Stimulated activated CD4-positive, alpha-beta T cell treated with anti-CD3 and anti-CD28 coated beads, TNF-alpha, amount 100 ng/mL, for 48 hours (primary cell): ENCODE measurements at places on chromosomes 5 and 9.

DNA sequence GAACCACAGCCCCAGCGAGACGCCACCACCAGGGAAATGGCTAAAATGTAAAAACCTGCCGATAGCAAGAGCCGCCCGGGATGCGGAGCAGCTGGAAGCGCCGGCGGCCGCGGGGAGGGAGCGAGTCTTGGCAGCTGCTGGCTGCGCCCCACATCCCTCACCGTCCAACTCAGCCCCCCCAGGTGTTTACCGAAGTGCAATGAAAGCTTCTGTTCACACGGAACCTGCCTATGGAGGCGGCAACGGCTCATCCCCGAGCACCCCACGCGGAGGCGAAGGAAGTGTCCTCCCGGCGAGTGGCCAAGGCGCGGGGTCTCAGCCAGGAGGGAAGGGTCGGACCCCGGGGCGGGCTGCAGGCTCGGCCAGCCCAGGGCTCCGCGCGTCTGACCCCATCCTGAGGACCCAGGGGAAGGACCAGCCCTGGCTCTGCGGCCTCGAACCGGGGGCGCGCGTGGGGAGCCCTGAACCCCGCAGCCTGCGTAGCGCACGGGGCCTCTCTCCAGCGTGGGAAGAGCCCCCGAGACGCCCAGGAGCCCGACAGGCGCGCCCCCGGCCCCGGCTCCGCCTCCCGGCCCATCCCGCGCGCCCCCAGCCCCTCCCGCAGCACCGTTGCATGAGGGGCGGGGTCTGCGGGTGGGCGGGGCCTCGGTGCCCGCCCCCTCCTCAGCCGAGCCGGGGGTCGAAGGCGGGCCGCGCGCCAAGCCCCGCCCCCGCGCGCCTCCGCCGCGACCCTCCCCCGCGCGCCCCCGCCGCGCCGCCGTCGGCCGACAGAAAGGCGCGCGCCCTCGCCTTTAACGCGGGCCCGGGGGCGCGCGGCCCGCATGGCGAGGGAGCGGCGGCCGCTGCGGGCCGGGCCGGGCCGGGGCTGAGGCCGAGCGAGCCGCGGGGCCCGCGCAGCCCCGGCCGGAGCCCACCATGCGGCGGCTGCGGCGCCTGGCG, at the start of gene DIPK1B:
TSS of gene DIPK1B (plus strand) at position 822 of the 939 bp plus-strand sequence. CDS start at position 916, 94 bp downstream.
- no peak for DNase-seq

DNA sequence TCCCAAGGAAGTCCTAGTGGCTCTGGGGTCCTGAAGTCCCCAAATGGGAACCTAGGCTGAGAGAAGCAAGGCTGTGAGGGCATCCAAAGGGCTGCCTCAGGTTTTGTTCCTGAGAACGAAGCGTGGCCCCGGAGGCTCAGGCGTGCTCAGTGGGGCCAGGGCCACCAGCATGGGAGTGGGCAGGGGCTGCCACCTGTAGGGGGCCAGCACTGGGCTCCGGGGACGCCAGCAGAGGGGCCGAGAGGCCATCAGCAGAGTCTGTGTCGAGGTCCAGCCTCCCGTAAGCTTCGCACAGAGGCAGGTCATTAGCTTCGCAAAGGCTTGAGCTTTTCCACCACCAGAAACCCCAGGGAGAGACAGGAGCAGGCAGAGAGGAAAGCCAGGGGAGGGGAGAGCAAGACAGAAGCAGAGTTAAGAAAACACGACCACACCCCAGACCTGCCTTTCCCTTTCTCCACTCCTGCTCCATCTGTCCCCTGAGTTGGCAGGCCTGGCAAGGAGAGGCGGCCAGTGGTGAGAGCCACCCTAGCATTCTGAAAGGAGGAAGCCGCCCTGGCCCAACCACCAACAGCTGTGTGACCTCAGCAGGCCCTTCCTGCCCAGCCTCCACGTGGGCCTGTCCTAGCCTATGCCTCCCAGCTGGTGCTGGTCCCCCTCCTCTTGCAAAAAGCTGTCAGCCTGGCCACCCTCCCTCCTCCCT, 5.5 kb upstream of the SURF6 start:
- no peak for DNase-seq

- no peak for DNase-seq
Observed at GRCh38 chr9:128151309-128152132, 2.3 kb downstream of the LCN2 start.

DNA sequence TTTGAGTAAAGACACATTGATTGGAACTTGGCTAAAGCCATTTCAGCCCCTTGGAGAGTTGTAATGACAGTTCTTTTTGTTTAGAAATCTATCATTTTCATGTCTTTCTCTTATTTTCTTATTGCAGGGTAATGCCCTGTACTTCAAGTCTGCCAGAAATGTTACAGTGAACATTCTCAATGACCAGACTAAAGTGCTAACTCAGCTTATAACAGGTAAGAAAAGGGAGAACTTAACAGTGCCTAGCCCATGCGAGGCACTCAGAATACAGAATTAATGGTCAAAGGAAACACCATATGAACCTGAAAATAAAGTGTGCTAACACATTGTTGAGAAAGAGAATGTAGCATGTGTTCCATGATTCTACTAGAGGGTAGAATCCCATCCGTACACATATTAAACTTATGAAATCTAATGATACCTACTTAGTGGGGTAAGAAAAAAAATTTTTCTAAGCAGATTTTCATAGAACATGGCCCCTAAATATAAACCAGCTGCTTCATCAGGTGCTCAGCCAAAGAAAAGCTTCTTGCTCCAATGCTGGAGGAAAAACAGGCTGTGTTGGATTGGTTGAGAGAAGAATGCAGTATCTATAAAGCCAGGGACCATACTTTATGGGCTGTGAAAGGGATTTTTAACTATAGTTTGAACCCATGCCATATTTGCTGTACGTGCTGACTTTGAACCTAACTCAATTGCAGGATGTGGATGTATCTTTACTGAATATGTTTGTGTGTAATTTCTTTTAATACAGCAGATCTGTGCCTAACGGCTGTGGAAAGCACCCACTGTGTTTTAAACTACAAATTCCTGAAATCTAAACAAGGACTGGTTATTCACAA, 260.8 kb upstream of the PPP1R2B start:
- no peak for DNase-seq

DNA sequence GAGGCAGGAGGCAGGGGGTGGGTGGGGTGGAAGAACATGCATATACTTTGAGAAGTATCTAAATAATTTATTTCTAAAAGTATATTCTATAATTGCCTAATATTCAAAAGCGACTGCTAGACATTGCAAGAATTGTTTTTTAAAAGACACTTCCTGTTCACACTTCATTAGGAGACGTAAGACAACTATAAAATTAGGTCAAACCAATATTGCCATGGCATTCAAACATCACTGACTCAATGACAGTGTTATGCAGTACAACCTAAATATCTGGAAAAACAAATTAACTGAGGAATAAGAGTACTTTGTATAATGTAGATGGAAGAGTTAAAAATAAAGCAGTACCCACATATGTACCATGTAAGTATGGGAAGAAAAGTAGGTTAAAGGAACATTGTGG, 4.5 kb downstream of the CCNH start:
- no peak for DNase-seq

- DNase-seq, result no peak
Observed at GRCh38 chr9:82621447-82621846, 441.5 kb downstream of the RASEF start.

- DNase-seq, result no peak
Observed at GRCh38 chr9:129030191-129030590, 2.1 kb upstream of the SH3GLB2 start.

GRCh38 chr5:181086026-181086883, 44.7 kb downstream of the OR2V1 start:
- no peak for DNase-seq

GRCh38 chr5:33720176-33720575, 171.6 kb downstream of the ADAMTS12 start:
- no peak for DNase-seq

DNA sequence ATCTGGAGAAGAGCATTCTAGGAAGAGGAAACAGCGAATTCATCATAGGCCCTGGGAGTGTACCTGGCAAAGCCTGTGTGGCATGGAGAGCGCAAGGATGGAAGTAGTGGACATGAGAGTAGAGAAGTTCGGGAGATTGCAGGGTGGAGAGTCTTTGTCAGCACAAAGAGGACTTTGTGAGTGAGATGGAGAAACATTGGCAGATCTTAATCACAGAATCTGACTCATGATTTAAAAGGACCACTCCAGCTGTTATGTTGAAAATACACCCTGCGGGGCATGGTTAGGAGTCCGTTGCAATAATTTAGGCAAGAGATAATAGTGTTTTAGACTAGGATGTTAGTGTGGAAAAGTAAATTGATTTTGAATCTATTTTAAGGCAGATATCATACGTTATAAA, 116.9 kb downstream of the HACD4 start:
- no peak for DNase-seq

GRCh38 chr9:15718423-15718822, 165.6 kb downstream of the CCDC171 start:
- no peak for DNase-seq

GRCh38 chr9:15187589-15187988, 119.4 kb downstream of the TTC39B start:
- no peak for DNase-seq

DNA sequence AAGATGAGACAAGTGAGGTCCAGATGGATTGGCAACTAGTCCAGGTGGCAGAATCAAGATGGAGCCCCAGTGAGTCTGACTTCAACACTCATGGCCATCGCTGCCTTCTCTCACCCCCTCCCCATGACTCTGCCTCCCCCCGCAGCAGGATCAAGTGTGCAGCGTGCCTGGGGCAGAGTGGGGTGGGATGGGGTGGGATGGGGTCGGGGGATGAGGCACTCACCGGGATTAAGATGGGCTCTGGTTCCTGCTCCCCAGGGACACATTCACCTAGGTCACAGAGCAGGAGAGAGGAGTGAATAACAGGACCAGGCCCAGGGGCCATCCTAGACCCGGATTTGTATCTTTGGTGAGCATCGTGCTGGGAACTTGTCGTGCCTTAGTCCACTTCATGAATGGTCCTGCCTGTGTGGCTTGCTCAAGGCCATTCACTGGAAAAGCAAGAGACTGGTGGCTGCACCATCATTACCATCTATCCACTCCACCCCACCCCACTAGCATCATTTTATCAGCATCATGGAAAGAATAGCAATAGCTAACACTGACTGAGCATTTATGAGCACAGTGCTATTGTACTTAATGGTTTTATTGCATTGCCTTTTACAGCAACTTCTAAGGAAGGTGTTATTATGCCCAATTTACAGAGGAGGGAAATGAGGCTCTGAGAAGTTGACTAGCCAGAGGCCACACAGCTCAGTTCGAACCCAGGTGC, 8.5 kb downstream of the AMBP start:
- no peak for DNase-seq

GRCh38 chr9:36222449-36222848, 31.7 kb downstream of the CLTA start:
- DNase-seq, result no peak

DNA sequence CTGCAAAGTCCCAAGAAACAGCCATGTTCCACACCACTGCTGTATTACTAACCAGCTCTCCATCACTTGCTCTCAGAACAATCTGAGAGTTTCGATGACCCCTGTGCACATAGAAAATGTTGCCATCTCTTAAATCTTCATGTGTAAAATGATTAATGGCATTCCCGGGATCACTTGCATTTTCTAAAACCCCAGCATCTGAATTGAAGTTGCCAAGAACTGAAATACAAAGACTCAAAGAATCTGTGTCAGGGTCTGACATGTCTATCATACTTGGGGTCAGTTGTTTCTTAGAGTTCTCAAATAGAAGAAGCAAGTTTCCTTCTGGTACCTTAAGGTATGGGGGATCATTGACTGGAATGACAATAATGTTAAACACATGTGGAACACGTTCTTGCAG, 115.1 kb downstream of the ESM1 start:
- no peak for DNase-seq

GRCh38 chr9:382383-382782, 167.7 kb downstream of the DOCK8 start:
- DNase-seq, result no peak

GRCh38 chr5:142716963-142717362, 31.1 kb upstream of the FGF1 start:
- DNase-seq, result no peak

DNA sequence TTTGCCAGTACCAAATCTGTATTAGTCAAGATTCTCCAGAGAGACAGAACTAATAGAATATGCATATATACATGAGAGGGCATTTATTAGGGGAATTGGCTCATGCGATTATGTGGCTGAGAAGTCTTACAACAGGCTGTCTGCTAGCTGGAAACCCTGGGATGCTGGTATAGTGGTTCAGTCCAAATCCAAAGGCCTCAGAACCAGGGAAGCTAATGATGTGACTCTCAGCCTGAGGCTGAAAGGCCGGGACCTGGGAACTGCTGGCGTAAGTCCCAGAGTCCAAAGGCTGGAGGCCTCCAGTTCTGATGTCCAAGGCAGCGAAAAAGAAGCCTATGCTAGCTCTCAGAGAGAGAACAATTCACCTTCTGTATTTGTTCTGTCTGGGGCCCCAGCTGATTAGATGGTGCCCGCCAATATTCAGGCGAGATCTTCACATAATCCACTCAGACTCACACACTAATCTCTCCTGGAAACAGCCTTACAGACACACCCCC, 84.1 kb downstream of the KIAA1958 start:
- no peak for DNase-seq

- DNase-seq, result no peak
Observed at GRCh38 chr5:71666321-71666720, 52.8 kb upstream of the CARTPT start.

DNA sequence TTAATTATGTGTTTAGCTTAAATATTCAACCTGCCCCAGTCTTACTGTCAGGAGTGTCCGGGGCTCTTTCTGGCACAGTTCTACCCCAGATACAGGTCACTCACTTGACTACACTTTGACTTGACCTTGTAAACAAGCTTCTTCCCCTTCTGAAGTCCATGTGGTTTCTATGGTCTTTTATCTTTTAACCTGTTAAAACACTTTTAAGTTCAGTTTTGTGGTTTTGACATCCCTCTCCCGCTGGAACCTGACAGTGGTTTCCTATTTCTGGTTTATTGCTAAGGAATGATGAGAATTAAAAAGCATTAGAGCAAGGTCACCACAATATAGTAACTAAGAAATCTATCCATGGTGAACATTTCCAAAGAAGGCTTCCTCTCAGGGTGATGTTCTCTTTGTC, 300.1 kb downstream of the TMEM167A start:
- no peak for DNase-seq

DNA sequence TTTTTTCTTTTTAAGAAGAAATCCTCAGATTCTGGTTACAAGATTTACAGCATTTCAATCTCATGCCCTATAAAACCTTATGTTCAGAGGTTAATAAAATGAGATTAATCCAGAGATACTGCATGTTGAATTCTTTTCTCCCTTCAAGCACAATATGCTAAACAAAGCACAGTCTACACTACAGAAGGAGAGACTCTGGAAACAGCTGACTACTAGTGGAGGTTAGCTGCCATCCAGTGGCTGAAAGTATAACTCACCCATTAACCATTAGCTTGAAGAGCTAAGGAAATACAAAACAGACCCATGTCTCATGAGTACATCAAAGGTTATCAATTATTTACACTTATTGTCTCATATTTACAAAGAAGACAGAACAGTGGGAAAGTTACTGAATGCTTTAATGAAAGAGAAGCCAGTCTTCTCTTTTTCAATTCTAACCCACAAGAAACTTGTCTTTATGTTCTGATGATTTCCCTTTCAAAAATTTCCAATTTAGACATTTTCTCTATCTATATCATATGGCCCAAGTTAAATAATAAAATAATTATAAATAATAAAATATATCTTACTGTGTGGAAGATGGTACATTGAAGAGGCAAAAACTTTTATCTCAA, 12.7 kb upstream of the DNAH5 start:
- DNase-seq, result no peak

GRCh38 chr5:80268916-80269315, 13.1 kb upstream of the SERINC5 start:
- no peak for DNase-seq

GRCh38 chr9:86075132-86076109, 23.9 kb downstream of the GOLM1 start:
- peak; percentile 6 for DNase-seq

GRCh38 chr5:98301547-98301946, 471.9 kb upstream of the RGMB start:
- no peak for DNase-seq

- no peak for DNase-seq
Observed at GRCh38 chr9:13863112-13863511, 450.8 kb downstream of the NFIB start.
